ENCODE measurements at places on chromosomes 13 and 19.

GRCh38 chr13:36428086-36428485 is 4.2 kb upstream of the CCNA1 start:
- DNase-seq, result no peak

DNA sequence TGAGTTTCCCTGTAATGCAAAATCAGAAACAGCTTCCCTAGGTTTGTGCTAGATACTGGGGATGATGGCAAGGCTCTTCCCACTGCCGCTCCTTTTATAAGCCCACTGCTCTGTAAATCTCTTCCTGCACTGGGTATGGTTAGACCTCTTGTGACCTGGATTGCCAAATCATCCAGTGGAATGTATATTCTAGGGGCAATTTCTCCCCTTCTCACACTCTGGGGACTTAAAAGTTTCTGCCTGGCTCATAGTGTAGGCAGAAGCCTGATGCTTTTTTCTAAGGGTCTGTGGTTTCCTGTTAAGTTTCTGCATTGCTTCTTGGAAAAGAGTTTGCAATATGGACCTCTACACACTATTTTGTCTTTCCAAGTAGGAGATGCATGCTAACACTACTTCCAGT is 1582.0 kb upstream of the PCDH20 start:
- no peak for DNase-seq

GRCh38 chr19:30969591-30969990 is 379.6 kb downstream of the TSHZ3 start:
- no peak for DNase-seq

DNA sequence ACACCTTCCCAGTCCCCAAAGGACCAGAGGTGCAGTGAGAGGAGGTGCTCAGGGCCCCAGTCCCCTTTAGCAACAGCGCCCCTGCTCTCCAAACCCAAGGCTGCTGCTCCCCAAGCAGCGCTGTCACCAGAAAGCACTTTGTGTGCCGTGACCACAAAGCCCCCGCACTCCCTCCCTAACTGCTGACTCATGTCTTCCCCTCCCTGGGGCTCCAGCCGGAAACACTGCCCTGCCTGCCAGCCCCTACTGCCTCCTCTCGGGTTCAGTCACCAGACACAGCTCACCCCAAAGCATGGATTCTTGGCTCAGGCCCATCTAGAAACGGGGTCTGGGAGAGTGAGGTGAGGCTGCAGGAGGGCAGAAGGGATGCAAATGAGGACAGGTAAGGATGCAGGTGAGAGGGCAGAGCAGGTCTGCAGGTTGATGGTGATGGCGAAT is 4.9 kb upstream of the TNFSF14 start:
- peak; percentile 35 for DNase-seq

GRCh38 chr13:43285933-43286597 is 262.7 kb downstream of the DNAJC15 start:
- DNase-seq, result no peak

DNA sequence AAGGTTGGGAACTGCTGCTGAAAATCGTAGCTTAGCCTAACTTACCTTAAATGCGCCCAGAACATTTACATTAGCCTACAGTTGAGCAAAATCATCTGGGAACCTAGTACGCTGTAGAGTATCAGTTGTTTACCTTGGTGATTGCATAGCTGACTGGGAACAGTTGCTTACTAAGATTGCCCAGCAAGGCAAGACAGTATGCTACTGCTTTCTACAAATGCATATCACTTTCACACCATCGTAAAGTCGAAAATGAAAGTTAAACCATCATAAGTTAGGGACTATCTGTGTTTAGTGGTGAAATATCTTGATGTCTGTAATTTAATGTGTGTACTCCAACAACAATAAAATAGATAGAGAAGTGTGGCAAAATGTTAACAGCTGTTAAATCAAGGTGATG is 1670.6 kb upstream of the PCDH20 start:
- no peak for DNase-seq

DNA sequence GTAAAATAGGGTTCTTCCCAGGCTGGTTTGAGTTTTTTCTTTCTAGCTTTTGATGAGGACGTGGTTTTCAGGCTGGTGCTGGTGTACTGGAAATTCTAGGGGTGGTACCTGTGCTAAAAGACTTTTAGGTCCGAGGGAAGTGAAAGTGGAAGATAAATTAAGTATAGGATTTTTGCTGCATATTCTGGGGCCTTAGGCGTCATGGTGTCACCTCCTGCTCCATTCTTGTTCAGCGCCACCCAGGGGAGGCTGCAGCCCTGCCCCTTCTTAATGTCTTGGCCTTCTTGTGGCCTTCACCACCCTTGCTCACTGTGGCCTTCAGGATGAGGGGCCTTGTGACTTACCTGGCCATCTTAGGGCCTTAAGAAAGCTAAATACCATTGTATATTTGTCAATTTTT is 12.4 kb downstream of the ZNF552 start:
- no peak for DNase-seq
